Effector memory CD8-positive, alpha-beta T cell (primary cell): ENCODE measurements at places on chromosomes 1 and 21.

GRCh38 chr1:207669528-207670009 is 24.6 kb downstream of the CR1L start:
- no peak for DNase-seq

GRCh38 chr1:157115851-157116736 is 16.5 kb upstream of the ETV3L start:
- no peak for DNase-seq

DNA sequence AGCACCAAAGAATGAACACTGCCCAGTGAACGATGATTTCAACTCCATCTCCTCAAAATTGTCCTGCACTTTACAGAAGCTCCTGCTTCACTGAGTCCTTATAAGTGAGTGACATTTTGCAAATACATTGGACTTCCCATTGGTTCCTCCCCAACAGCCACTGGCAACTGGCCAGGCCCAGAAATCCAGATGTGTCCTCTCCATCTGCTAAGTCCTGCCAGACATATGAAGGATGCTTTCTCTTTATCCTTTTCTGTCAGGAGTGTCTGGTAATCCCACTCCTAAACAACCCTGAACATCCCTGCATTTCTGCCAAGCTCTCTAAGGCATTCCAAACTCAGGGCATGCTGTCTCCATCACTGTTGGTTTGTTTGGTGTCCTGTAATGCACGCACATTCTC is 271.8 kb downstream of the RRAGC start:
- no peak for DNase-seq

DNA sequence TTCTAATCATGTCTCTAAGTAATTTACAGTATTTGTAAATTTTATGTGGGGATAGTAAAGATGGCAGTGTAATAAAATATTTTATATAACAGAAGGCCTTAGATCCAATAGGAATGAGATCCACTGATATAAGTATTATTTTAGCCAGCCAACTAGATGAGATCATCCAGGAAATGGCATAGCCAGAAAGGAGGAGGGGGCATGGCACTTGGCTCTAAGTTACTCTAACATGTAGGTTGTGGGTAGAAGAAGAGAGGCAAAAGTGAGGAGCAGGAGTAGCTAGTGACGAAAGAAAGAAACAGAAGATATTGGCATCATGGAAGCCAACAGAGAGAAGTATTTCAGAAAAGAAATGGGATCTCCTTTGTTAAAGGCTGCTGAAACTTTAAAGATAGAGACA is 426.1 kb downstream of the PTPRC start:
- DNase-seq, result no peak

- DNase-seq, result no peak
These were observed 9.9 kb downstream of the SH2D2A start for GRCh38 chr1:156806512-156807440.

DNA sequence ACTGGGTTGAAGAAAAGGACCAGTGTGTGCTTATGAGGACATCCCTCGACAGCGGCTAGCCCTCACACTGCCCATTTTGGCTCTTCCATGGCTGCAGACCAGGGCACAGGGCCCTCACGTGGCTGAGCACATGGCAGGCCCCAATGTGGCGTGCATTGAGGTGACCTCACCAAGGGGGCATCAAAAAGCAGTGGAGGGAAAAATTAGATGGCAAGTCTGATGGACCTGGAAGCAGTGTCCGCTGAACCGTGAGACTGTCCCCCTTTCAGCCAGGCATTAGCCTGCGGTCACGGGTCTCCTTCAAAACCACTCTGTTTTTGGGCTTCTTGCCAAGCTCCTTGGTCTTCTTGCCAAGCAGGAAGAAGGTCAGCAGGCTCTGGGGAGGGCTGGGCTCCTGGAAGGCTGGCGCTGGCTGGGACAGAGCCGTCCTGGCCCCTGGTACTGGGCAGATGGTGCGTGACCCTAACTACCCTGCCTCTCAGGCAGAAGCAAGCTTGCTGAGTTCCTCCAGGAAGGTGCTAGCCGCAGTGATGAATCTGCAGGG is 30.8 kb downstream of the TRIM67 start:
- no peak for DNase-seq

GRCh38 chr1:3501856-3502640 is 47.6 kb downstream of the ARHGEF16 start:
- peak; percentile 20 for DNase-seq

GRCh38 chr1:188590641-188591040 is 1761.9 kb downstream of the PLA2G4A start:
- DNase-seq, result no peak

DNA sequence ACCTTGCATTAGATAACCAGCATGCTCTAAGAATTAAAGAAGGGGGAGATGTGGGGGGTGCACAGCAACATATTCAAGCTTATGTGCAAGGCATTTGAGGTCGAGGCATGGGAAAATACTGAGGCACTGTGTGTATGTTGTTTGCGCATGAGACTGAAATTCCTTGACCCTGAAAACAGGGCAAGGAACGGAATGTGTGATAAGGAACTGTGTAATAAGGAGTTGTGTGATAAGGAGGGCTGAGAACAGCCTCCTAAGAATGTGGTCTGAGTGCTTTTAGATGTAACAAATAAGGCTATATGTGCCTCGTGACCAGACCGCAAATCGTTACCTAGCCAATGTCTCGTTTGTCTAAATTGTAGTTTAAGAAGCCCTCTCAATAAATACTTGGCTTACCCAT is 26.5 kb upstream of the ITLN1 start:
- DNase-seq, result no peak

GRCh38 chr1:3504822-3505153 is 50.3 kb downstream of the ARHGEF16 start:
- no peak for DNase-seq

GRCh38 chr1:244918421-244919319 is 54.3 kb upstream of the HNRNPU start:
- DNase-seq, result peak; percentile 59

GRCh38 chr1:98086796-98087441 is 166.1 kb upstream of the DPYD start:
- no peak for DNase-seq

DNA sequence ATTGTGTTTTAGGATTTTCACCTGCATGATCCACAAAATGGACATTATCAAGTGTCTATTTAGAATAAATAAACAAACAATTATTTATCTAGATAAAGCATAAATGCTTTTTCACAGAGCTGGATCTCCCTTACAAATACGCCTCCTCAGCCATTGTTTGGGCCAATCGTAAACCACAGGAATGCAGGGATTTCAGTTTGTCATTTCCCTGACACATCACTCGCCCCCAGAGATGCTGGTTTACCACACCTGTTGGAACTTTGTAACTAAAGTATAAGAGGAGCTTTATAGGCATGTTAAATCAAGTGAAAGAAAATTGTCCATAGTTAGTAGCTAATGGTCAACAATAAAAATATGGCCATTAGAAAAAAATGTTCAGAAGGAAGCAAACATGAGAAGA is 40.3 kb downstream of the GPR88 start:
- no peak for DNase-seq

GRCh38 chr1:151158326-151158725 is 1.9 kb downstream of the TNFAIP8L2 start:
- DNase-seq, result no peak

DNA sequence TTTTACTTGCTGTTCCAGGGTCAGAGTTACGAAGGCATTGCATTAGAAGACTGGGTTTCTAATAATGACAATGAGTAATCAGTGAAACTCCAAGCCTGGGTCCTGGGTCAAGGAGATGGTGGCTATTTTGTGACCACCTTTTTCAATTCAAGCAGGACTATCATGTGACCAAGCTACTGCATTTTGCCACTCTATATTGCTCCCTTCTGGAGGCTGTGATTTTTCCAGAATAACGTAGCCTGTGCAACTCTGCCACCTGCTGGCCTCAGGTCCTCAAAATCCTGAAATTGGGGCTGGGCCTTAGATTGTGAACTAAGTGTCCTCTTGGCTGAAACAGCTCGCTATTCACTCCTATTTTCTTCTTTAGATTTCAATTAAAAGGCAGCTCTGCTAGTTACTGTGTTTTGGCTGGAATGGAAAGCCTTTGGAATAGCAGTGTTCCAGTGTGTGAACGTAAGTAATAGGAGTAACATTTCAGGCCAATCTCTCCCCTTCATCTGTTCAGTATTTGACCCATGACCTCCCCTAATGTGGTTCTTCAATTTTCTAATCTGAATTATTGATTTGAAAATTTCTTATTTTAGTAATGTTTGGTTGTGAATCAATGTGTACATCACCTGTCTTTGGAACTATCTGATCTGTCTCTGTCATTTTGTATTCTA is 52.9 kb upstream of the CD46 start:
- no peak for DNase-seq

- no peak for DNase-seq
These were observed 941 bp downstream of the ARNT start for GRCh38 chr1:150875197-150876118.

DNA sequence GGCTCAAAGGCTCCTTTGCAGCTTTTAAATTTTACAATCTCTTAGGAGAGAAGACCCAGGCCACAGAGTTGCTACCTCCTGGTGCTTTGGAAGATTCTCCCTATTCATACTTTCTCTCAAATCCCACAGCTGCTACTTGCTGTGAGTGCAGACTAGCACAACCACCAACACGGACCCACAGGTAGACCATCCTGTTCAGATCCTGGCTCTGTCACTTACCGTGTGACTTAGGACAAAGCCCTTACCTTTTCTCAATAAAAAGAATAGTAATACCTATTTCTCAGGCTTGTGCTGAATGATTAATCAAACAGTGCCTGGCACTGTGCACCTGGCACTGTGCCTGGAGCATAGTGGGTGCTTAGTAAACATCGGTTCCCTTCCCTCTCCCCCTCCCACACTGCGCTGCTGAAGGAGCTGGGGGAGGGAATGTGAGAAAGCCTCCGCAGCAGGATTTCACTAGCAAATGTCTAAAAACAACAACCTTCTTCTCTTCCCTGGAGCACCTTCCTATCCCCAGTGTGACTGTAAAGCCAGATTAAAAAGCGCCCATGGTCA is 81.7 kb downstream of the PGM1 start:
- DNase-seq, result no peak

DNA sequence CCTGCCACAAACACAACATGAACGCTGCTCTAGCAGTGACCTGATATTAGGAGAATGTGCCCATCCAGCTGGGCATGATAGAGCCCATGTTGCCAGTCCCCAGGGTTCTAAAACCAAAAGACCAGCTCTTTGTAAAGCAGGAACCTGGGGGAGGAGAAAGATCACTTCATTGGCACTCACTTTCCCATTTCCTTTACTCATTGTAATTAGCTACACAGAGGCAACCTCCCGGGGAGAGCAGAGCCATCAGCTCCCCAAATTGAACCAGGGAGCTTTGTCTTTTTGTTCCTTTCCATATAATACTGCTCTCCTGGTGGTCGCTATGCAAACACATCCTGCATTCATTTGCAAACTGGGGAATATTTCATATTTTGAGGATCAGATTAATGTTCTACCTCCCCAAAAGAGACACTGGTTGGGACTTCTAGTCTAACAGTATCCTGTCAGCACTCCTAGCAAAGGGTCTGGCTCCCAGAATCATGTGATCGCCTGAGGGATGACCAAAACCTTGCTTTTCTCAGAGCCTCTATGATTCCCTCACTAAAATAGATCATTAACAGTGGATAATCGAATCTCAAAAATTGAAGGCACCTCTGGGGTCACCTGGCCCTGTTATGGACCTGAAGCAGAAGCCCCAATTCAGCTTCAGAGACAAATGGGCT is 76.7 kb upstream of the CD1D start:
- DNase-seq, result no peak

- DNase-seq, result no peak
These were observed 28.9 kb downstream of the UCHL5 start for GRCh38 chr1:193030280-193030679.
